ENCODE measurements at places on chromosomes 7 and 10. TPM values are rescaled to one million over a fixed set of nuclear protein-coding genes. Genes with fewer than 3 reads are reported as not detected.

Gene SLC39A12
- not detected for total RNA-seq

Gene CLRN3
- total RNA-seq: not detected

Gene CUZD1
- total RNA-seq: 1.4 TPM

Gene ADAM8
- total RNA-seq: 2.4 TPM

Gene ABCB4
- total RNA-seq: not detected

Gene FAM25G
- not detected for total RNA-seq

Gene EVX1
- 0.10 TPM for total RNA-seq

Gene OR2A12
- not detected for total RNA-seq

Gene PURB
- 13.0 TPM for total RNA-seq

Gene HEPACAM2
- total RNA-seq: not detected

Gene ASCC1
- total RNA-seq: 35.3 TPM

Gene HELLS
- total RNA-seq: 23.2 TPM

Gene XPNPEP1
- total RNA-seq: 34.0 TPM

Gene MOGAT3
- total RNA-seq: not detected

Gene SFMBT2
- total RNA-seq: 10.2 TPM

Gene FXYD4
- total RNA-seq: not detected

Gene ASZ1
- total RNA-seq: not detected
